ENCODE measurements at places on chromosomes 2 and 18.

- no peak for DNase-seq
Measured at GRCh38 chr2:5495586-5495985, 196.6 kb upstream of the SOX11 start.

DNA sequence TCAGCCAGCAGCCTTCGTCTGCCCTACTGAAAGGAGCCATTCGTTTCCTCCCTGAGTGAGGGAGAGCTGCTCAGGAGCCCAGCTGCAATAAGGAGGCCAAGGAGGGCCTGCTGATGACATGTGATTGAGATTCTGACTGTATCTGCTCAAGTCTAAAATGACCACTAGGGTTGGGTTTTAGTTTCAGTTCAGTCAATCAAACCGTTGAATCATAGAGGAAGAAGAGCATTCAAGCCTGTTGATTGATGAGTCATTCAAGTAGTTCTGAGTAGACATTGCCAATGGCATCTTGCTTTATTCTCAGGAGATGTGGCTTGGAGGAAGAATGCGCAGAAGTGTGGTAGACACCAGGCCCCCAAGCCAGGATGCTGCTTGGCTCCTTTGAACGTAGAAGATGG is 19.9 kb upstream of the BCL2L11 start:
- DNase-seq, result no peak

- no peak for DNase-seq
Measured at GRCh38 chr18:23307567-23308295, 145.4 kb upstream of the RIOK3 start.

DNA sequence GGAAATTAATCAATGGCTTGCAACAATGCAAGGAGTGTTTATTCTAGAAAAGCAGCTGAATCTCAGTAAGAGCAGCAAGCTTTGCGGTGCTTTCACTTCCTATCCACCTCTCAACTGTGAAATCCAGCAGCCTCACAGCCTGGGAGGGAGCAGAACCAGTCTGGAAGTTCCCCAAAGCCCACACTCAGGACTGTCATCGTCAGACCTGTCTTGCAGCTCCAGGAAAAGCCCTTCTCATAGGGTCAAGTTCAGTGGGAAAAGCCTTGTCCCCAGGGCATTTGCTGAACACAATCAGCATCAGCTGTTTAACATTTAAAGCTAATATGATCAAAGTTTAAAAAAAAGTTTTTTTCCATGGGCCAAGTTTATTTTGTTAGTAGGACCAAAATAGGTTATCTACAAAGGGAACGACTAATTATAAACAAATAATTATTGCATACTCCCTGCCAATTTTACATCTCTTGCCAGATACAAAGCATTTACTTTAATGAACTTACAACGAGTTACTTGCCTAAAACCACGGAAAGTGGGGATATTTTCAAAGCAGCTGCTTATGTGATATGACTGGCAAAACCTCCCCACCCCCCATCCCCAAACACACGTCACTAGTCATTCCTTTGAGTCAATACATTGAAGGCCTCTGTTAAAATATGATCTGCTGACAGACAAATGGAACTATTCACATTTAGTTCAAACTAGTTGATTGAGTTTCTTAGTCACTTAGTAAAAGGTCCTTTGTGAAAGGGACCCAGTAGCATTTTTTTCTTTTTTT is 36.8 kb downstream of the PARD6G start:
- DNase-seq, result no peak

Measured in stimulated activated CD4-positive, alpha-beta T cell treated with anti-CD3 and anti-CD28 coated beads, Interleukin-15, amount 100 ng/mL, for 1 hour (primary cell).